ENCODE measurements at places on chromosomes 7 and 10.

DNA sequence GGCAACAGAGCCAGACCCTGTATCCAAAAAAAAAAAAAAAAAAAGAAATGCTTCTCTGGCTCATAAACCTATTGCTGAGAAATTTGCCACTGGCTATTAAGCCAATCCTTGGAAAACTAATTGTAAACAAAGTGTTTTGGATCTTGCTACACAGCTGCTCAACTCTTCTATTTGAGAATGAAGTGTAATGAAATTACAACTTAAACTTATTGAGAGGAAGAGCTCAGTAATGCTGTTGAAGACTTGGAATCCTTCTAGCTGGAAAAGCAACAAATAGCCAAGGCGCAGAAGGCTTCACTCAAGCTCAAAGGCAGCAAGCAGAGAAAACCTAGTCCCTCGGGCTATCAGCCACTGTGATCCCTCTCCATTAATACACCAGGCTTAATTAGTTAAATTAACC lies 99.6 kb upstream of the ZNF438 start:
- no peak for DNase-seq

DNA sequence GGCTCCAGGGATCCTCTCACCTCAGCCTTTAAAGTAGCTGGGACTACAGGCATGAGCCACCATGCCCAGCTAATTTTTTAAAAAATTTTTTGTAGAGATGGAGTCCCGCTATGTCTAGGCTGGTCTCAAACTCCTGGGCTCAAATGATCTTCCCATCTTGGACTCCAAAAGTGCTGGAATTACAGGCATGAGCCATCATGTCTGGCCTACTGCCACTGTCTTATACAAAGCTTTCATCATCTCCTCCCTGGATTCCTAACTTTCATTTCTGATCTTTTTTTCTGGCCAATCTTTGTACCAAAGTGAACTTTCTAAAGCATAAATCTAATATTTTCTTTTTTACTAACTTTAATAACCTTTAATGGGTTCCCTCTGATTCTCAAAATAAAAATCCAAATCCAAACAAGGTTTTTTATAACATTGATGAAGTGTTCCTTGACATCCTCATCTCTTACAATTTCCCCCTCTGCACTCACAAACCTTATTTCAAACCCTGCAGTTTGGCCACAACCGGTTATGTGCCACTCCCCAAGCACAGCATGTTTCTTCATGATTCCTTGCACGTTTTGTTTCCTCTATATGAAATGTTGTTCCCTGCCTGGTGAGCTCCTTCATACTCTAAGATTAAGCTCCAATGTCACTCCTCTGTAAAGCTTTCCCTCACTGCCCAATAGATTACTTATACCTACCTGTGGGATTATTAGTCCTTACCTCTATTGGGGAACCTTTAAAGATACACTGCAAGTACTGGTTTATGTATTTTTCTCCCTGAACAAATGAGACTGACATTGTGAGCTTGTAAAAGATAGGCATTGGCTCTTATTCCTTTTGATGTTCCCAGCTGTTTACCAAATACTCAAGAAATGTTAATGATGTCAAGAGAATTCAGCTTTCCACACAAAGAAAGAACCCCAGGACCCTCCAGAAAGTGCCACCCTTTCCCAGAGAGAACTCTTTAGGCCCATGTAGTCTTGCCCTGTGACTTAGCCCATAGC lies 101.7 kb downstream of the HOXA1 start:
- no peak for DNase-seq

- DNase-seq, result no peak
These were observed 32.6 kb downstream of the UMAD1 start for GRCh38 chr7:7673240-7673550.

DNA sequence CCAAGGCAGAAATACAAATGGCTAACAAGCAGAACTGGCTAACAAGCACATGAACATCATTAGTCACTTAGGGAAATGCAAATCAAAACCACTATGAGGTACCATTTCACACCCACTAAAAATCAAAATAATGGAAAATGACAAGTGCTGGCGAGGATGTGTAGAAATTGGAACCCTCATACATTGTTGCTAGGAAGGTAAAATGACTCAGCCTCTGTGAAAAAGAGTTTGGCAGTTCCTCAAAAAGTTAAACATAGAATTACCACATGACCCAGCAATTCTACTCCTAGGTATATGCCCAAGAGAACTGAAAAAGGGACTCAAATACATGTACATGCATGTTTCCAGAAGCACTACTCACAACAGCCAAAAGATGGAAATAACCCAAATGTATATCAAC lies 52.8 kb upstream of the ANAPC16 start:
- no peak for DNase-seq

- no peak for DNase-seq
These were observed 91.6 kb downstream of the HYCC1 start for GRCh38 chr7:22922307-22922706.

DNA sequence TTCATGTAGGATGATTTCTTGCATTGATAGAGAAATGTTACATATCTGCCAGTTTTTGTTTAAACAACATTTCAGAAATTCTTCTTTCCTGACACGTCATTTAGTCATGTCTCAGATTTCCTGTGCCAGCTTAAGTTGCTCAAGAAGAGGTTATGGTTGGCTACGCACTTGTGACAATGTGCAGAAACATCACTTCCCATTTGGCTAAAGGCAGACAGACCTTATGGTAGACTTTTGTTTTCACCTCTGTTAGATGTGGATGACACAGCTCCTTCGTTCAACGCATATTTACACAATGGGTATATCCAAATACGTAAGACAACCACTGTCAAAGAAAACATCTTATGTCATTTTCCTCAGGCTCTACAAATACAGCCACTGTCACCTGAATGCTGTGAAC lies 125.8 kb downstream of the DOCK4 start:
- no peak for DNase-seq

GRCh38 chr10:114779803-114780576 lies 41.6 kb upstream of the FHIP2A start:
- DNase-seq, result no peak

DNA sequence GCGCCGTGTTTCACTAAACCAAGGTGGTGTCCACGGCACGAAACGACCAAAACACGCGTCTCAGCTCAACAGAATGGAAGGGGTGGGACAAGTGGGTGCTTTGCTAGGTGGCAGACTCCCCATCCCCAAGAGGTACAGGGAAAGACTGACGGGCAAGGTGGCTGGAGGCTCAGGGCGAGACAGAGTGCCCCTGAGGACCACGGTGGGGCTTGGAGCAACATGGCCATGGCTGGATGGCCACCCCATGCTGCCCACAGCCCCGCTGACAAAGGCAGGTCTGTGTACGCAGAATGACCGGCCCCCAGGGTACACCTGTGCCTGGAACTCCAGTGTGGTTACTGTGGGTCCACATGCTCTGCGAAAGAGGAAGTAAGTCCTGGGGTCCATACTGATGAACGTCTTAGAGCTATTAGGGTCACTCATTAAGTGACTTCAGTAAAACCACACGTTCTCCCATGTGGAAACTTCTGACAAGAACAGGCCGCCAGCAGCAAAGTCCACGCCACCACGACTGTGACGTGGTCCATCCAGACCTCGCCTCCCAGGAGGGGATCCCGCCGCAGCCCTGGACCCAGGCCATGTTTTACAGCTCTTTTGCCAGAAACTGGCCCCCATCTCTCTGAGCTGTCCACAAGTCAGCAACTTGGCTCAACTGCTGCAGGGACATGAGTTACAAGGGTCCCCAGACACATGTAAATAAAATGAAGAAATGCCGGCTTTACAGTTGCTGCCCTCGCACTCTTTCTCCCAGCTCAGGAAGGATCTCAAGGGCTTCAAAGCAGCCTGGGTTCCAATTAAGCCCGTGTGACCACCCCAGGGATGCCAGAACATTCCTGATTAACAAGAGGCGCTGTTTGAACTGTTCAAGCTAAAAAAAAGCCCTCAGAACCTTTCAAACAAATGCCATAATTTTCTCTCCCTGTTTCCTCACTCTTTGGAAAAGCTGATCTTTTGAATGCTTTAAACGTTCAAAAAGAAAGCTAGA lies 66.8 kb downstream of the MAD1L1 start:
- no peak for DNase-seq

GRCh38 chr7:74183653-74184450 lies 9.7 kb downstream of the EIF4H start:
- no peak for DNase-seq

GRCh38 chr10:10222304-10222841 lies 795.3 kb upstream of the CELF2 start:
- DNase-seq, result no peak

- no peak for DNase-seq
These were observed 132.9 kb downstream of the LRRN3 start for GRCh38 chr7:111223802-111224253.

- no peak for DNase-seq
These were observed 71.5 kb downstream of the RHOBTB1 start for GRCh38 chr10:60872451-60872850.

GRCh38 chr7:138243430-138243829 lies 167.2 kb downstream of the AKR1D1 start:
- no peak for DNase-seq

- no peak for DNase-seq
These were observed 492.5 kb downstream of the XPNPEP1 start for GRCh38 chr10:109430799-109431198.

DNA sequence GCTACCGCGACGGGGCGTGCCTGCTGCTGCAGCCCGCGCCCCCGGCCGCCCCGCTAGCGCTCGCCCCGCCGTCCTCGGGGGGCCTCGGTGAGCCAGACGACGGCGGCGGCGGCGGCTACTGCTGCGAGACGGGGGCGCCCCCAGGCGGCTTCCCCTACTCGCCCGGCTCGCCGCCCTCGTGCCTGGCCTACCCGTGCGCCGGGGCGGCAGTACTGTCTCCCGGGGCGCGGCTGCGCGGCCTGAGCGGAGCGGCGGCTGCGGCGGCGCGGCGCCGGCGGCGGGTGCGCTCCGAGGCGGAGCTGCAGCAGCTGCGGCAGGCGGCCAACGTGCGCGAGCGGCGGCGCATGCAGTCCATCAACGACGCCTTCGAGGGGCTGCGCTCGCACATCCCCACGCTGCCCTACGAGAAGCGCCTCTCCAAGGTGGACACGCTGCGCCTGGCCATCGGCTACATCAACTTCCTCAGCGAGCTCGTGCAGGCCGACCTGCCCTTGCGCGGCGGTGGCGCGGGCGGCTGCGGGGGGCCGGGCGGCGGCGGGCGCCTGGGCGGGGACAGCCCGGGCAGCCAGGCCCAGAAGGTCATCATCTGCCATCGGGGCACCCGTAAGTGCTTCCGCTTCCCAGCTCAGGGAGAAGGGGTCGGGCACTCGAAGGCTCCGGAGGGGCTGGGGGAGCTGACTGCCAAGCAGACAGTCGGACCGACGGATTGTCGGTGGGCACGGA lies 761 bp downstream of the PTF1A start:
- no peak for DNase-seq

DNA sequence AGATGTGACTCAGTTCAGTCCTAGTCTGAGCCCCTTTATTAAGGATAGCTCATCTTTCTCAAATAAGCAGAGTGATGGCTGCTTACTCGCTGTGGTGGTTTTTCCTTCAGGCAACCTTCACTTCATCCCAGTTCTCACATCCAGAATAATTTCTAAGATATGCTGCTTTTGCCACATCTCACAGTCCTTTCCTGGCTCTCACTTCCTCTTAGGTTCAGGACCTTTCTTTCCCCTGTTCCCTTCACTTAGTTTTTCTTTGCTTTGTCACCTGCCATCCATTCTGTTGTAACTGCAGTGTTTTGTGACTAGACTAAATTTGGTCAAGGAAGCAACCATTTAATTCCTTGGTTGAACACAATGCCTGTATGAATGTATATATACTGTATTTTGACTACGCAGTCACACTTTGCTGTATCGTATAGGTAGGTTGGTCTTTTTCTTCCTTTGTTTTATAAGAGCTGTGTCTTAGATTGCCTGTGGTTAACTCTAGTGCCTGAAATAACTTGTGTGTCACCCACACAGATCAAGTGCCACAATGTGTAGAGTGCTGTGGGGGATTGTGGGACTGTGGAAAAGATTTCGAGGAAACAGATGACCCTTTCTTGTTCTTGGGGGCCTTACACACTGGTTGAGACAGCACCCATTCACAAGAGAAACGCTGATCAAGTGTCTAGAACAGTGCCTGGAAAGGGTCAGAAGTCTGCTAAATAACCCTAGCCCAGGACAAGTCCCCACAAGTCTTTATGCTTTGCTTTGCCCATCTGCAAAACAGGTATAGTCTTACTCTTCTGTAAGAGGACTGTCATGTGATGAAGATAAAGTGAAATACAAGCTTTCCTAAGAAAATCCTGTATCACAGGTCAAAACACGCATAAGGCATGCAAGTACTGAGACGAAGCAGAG lies 2.6 kb downstream of the ZNF655 start:
- no peak for DNase-seq

DNA sequence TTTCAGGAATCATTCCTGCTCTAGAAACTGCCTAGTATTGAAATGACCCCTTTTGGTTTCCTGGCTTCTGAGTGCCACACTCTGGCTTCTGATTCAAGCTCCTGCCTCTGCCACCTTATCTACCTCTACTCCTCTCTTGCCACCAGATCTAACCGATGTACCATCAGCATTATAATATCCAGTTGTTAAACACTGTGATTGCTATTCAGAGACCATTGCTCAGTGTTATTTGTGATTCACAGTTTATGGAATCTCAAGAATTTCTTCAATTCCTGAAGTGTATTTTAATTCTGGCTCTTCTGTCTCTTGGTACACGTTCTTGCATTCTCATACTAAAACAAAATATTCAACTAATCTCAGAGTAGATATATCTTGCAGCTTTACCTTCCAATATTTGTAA lies 88.7 kb downstream of the DYNC1I1 start:
- DNase-seq, result no peak

- DNase-seq, result no peak
These were observed 765 bp downstream of the SLC25A40 start for GRCh38 chr7:87875151-87876039.

GRCh38 chr10:85407088-85407487 lies 959.5 kb downstream of the GRID1 start:
- DNase-seq, result no peak

DNA sequence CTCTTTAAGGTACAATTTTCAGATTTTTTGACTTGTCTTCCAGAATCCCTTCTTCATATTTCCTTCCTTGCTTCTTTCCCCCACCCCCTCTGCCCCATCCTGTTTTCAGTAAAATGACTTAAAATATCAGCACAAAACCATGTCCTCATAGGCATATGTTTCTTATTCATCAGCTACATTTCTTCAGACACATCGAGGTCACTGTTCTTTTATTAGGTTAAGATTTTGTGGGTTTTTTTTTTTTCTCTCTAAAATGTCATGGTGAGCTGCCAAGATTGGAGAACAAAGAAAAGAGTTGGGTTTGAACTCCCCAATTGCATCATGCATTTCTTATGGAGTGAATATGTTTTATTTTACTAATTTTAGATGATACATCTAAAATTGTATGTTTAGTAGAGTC lies 35.8 kb downstream of the LAMB4 start:
- DNase-seq, result no peak

DNA sequence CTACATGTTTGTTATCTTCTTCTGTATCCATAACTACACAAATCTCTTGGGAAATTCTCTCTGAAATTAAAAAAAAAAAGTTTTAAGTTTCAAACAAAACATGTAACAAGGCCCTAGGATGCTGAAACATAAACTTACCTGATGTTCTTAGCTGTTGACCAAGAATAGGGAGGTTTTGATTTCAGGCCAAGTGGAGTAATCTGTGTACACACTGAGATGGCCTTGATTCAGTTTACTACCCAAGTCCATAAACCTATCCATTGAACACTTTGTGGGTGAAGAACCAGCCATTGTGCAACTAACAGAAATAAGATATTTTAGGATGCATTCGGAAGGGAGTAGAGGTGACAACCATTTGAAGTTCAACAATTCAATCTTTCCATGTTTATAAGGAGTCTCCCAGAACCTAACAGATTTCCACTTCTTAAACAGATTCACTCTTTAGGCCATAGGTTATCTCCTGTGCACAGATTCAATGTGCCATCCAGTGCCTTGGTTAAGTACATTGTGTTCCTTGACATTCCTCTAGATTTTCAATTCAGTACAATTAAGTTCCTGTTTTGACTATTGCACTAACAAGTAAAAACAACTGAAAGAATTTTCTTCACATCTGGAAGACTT lies 143.1 kb downstream of the CRPPA start:
- DNase-seq, result no peak
